ENCODE measurements at places on chromosomes 13 and 19.

DNA sequence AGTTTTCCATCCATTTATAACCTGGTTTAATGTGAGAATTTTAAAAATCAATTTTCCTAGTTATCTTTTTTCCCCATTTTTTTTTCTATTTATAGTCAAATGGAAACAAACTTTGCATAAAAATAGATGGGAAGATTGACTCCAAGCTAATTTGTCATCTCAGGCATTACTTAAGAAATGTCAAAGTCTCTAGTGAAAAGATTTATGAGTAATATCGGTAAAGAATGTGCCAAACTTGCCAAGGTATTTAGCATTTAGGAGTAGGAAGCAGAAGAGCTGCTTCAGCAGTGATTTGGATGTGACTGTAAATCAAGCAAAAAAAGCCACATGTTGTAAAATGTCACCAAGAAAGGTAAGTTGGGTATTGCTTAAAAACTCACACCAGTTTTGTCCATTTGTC, 108.6 kb downstream of the LACC1 start:
- DNase-seq, result no peak

- peak; percentile 24 for DNase-seq
Observed at GRCh38 chr19:16117594-16118033, 5.9 kb downstream of the RAB8A start.

- no peak for DNase-seq
Observed at GRCh38 chr19:2150794-2151338, 500 bp downstream of the AP3D1 start.

- no peak for DNase-seq
Observed at GRCh38 chr13:37701972-37702371, 103.4 kb upstream of the POSTN start.

DNA sequence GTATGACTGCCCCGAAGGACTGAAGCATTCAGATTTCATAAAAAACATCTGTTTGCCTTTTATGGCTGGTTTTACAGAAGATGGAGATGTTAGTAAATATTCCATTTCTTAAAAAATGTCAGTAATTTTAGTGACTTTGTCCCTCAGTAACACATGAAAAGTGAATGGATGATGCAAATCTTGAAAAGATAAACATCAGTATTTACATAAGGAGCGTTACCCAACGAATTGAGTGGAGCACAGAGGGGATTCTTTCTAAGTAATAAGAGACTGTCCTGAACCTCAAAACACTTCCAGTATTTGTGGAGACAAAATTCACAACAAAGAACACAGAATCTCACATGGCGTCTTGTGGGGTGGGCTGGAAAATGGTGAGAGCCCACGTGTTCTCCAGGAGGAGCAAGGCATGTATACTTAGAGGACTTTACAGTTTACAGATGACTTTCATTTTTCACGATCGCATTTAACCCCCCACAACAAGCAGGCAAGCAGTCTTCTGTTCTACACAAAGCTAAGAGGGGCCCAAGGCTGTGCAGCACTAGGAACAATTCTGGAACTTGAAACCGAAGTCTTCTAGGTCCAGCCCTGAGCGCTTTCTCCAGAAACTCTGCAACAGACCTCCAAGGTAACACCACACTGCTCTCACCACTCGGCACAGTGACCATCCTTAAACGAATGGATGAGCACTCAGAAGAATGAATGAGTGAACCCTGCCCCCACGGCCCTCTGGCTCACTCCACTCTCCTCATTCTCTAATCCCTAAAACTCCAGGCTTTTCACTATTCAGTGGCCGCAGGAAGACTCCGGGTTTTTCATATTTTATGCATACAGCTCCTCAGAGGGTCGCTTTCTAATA, 709.8 kb downstream of the UQCRFS1 start:
- DNase-seq, result no peak
